ENCODE measurements at places on chromosomes 3 and 15.

DNA sequence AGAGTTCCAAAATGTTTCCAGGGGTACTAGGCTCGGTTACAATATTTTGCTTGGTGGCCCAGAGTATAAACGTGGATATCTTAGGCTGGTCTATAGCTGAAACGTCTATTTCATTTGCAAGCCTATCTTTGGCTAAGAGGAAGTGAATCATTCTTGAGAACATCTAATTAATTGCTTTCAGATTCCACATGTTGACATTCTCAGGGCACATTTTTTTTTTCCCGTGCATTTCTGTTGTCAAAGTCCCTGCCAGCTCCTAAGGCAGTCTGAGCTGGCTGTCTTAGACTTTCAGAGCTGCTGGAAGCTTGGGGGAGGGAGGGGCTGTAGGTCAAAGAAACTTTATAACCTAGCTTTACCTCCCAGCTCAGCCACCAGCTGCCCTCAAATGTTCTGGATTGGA, 23.2 kb upstream of the LAMP3 start:
- DNase-seq: no peak

DNA sequence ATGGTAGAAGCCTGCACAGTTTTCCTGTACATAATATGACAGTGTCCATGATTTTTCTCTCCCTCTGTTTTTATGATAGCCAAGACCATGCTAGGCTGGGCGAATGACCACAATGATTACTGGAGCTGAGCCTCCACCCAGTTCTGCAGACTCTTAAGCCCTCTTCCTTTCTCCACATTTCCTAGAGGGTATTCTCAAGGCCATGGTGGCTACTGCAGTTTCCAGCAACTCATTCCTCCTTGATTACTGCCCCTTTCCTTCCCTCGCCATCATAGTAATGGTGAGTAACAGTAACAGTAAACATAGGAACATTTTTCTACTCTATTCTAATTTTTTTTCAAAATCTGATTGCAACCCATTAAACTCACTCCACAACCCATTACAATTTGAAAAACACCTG, 20.2 kb downstream of the TNIK start:
- no peak for DNase-seq

DNA sequence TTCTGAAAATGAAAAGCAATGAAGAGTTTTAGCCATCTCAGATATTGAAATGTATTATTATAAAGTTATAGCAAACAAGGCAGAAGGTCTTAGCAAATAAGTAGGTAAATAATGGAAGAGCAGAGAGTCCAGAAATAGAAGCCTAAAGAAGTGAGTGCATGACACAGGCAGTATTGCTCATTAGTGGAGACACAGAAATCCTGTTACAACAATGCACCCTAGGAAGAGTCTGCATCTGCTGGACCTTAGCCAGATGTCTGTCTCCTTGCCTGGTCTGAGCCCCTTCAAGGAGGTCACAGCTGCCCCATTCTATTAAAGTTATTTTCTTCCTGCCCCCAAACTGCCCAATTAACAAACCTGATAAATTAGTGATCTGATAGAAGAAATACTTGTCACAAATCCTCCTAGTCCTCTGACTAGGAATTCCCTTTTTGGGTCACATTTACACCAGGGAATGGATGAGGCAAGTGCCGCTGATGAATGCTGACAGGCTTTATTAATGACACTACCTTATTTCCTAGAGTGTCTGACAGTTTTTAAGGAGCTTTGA, 51.9 kb downstream of the HOMER2 start:
- DNase-seq: no peak

GRCh38 chr3:124785973-124786372, 55.7 kb downstream of the UMPS start:
- DNase-seq: no peak

GRCh38 chr15:73691396-73691795, 7.2 kb downstream of the CD276 start:
- no peak for DNase-seq

- no peak for DNase-seq
Observed at GRCh38 chr3:35262406-35262805, 376.9 kb upstream of the ARPP21 start.

DNA sequence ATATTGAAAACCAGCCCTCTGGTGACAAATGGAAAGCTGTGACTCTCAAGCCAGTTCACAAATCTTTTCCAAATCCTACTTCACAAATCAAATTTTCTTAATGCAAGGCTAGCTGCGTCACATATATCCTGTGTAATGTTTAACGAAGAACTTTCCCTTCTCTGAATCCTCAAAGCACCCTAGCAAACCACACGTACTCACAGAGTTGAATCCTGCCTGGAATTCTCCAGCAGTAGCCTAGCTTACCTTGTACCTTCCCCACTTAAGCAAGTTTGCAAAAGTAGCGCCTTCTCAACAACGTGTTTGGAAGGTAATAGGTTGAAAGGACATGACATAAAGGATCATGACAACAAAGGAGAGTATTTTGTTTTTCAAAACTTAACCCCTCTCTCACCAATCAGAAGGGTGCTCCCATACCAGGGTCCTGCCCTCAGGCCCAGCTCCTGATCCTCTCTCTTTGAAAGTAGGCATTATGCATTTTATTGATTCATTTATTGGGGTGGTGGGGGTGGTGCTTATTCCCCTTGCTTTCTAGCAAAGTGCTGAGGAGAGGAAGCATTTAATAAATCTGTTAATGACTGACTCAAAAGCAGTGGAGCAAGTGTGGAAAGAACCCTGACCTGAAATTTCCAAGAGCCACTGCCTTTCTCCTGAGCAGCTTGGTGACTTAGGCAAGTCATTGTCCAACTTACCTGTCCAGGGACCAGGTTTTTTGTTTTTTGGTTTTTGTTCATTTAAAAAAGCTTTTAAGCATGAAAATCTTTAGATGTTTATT, 531.6 kb downstream of the MECOM start:
- DNase-seq: no peak

- DNase-seq: no peak
Observed at GRCh38 chr3:12655701-12656100, 8.2 kb downstream of the RAF1 start.

- DNase-seq: no peak
Observed at GRCh38 chr15:80710635-80711554, 15.8 kb downstream of the ABHD17C start.

- DNase-seq: no peak
Observed at GRCh38 chr15:31977812-31978661, 52.3 kb upstream of the CHRNA7 start.

DNA sequence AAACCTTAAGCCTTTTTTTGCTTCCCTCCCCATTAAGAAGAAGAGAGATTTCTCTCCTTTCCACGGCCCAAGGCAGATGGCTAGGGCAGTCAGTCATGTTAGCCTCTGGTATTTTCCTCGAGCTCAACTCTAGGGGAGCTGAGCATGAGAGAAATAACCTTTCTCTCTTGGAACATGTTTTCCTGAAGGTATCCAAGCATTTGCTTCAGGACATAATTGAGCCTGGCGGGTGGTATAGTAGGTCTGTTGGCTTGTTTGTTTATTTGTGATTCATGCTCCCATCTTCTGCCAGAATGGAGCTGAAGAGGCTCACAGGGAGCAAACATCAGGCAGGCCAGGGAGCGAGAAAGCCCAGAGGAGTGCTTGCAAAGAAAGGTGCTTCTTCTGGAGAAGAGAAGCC, 102.5 kb downstream of the MESD start:
- no peak for DNase-seq

GRCh38 chr3:3196148-3196861, 16.8 kb upstream of the CRBN start:
- DNase-seq: no peak

DNA sequence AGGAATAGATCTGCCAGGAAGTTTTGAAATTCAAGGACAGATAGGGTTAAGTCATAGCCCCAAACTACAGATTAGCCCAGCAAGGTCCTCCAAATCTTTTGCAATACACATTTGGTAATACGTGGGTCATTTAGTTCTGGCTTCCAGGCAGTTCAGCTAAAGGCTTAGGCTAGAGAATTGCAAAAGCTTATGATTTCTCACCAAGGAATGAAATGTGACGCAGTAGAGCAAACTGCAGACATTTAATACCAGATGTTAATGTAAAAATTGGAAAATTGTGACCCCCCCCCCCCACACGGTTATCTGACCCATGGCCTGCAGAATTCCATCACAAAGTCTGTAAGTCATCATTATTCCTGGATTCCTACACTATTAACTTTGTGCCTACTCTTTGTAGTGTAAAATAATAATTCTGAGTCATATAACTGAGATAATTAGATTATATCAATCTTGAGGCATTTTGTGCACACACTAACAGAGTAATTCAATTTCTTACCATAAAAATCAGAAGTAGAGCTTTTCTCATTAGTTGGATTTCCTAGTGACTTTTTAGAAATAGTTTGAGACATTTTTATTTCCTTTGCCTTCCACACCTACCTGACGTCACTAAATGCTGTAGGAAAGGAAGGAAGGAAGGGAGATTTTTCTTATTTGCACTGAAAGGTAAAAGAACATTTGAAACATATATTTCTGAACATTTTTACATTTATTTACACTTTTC, 235.2 kb downstream of the DTWD1 start:
- DNase-seq: no peak

DNA sequence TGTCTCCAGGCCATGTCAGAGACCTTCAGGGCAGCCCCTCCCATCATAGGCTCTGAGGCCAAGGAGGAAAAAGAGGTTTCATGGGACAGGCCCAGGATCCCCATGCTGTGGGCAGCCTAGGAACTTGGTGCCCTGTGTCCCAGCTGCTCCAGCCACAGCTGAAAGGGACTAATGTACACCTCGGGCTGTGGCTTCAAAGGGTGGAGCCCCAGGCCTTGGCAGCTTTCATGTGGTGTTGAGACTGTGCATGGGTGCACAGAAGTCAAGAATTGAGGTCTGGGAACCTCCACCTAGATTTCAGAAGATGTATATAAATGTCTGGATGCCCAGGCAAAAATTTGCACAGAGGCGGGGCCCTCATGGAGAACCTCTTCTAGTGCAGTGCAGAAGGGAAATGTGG, 6.6 kb upstream of the SSR3 start:
- DNase-seq: no peak

- DNase-seq: no peak
Observed at GRCh38 chr3:156251424-156251823, 131.0 kb downstream of the KCNAB1 start.

DNA sequence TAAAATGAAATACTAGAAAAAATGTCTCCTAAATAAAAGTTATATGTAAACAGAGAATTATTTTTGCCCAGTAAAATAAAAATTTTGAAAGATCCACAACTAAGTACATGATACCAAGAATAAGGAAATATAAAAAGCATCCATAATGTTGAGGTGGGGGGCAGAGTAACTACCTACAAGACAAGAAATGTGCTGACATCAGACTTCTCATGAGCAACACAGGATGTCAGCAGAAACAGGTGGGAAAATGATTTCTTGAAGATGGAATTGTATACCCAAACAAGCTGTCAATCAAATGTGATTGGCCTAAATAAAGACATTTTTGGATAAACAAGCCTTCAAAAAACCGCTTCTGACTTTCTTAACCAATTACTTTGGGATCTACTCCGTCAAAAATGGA, 143.9 kb upstream of the LIPC start:
- no peak for DNase-seq

GRCh38 chr3:123605789-123606234, 21.0 kb upstream of the HACD2 start:
- no peak for DNase-seq

DNA sequence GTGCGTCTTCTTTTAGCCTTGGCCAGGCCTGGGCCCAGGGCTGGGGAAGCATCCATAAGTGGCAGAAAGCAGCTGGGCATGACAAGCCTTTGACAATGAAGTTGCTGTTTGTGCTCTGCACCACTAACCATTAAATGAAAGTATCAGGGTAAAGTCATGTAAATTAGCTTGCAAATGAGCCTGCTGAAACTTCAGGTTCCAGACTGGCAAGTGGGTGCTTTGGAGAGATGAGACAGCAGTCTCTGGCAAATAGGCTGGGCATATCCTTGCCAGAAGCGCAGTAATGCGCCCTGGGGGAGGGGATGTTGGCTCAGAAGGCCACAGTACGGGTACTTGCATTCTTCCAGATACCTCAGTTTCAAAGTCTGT, 40.7 kb downstream of the RAB6B start:
- no peak for DNase-seq

DNA sequence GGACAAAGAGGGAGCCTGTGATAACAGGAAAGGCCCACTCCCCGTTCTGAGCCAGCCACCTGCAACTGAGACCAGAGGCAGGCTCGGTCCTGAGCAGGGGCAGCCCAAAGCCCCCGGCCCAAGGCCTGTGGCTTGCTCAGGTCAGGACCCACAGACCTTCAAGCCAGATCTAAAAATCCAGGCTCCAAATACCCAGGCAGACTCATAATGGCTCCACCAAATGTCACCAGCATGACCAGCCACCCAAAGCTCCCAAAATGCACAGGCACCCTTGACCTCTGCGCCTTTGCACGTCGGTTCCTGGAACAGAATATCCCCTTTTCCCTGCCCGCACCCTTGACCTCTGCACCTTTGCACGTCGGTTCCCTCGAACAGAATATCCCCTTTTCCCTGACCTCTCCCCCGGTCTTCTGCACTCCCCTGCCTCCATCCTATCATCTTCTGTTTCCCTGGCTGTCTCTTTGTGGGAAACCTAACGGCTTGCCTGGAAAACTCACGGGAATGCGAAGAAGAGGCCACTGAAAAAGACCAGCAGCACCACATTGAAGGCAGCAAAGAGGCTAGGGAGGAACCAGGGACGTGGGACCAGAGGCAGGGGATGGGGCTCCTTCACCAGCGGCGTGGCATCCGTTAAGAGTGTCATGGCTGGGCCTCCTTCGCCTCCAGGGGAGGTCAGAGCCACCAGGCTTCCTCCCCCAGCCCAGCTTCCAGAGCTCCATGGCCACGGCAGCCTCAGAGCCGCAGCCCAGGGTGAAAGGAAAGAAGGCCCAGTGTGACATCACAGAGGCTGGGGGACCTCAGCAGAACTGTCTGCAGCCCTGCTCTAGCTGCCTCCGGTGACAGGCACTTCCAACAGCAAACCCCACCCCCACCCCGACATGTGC, at the start of gene ZDHHC19:
ZDHHC19 (minus strand) TSS at position 728 of the 884 bp plus-strand sequence; CDS start at position 643, 85 bp downstream.
- no peak for DNase-seq

GRCh38 chr15:68676011-68676605, 97.3 kb downstream of the CORO2B start:
- no peak for DNase-seq

DNA sequence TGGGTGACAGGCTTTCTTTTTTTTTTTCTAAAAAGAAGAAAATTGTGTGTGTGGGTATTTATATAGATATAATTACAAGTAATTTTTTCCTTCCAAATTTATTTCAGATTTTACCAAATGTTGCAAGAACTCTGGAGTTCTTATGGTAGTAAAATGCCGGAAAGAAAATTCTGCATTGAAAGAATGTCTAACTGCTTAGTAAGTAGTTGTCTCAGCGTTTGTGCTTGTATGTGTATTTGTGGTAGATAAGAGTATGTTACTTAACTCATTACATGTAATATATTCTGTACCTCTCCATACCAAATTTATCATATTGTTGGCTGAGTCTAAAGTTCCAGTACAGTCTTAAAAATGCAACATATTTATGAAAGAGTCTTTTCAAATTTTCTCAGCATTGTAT, 32.3 kb upstream of the ZCWPW2 start:
- no peak for DNase-seq

GRCh38 chr3:183984127-183984740, 33.5 kb downstream of the ABCC5 start:
- no peak for DNase-seq

GRCh38 chr3:75235631-75236030, 428.5 kb upstream of the FRG2C start:
- DNase-seq: no peak

- DNase-seq: no peak
Observed at GRCh38 chr3:150871192-150871591, 34.0 kb downstream of the MINDY4B start.
